Central memory CD8-positive, alpha-beta T cell (primary cell): ENCODE measurements at places on chromosomes 4 and X.
A peak's percentile ranks its signal among the peaks of the same experiment; 100 is the strongest.

- DNase-seq, result no peak
Observed at GRCh38 chr4:89101256-89102161, 9.8 kb upstream of the TIGD2 start.

DNA sequence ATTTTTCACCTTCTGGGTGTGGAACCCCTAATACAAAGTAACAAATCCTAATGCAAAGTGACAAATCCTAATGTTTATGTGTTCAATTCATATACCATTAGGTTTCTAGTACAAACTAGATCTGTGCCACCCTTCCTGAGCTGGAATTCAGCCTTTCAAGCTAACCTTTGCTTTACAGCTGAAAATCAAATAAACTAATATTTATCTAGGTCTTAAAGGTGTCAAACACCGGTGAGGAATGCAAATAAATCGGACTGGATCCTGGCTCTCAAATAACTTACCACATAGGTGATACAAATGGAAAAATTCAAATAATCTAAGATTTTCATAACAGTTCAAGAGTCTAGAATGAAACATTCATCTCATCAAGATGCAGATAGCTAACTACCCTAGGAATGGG lies 11.6 kb downstream of the IRF2 start:
- DNase-seq, result no peak

GRCh38 chr4:41658163-41658562 lies 90.4 kb downstream of the PHOX2B start:
- DNase-seq, result no peak

DNA sequence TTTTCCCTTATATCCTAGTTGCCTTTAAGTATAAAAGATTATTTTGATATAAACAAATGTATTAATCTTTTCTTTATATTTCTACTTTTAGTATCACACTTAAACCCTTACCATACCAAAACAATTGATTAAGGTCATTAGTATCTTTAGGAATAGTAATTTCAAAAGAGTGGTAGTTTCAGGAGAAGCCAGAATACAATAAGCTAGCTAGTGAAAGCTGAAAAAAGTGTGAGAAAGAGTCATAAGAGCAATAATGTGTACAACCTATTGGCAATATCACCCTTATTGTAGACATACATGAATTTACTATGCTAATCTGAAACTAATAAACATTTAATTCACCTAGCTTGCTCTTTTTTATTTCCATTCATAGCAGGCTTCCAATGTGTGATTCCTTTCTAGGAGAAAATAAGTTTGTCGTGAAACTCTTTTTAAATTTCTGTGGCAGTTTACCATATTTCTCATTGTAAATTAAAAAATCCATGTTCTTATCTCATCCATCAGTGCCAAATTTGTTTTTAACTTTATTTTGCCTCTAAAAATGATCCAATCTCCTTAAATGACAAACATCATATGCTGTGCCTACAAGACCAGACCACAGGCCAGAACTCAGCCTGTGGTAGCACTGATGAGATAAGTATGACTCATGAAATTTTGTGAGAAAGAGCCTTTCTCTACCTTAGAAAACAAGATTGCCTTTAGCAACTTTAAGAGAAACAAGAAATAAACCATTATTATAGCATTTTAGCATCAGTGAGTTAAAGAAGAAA lies 8.1 kb downstream of the NEK1 start:
- no peak for DNase-seq

DNA sequence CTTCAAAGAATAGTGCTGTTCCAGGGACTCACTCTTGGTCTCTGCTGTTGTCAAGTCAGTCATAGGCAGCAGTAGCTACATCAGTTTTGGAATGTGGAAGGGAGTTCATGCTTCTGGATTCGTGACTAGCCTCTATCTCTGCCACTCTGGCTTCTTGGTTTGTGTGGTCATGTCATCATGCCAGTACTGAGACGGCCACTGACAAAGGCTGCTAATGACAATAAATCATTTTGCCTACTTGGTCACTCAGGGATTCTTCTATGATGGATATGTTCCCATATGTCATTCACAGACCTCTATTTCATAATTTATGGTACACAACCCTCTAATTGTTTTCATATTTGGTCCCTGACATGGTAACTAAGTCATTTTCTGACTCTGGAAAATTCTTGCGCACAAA lies 450.8 kb upstream of the BOD1L1 start:
- DNase-seq, result no peak

- DNase-seq, result no peak
Observed at GRCh38 chrX:23373129-23373804, 38.6 kb downstream of the PTCHD1 start.

GRCh38 chrX:121179972-121180371 lies 132.6 kb downstream of the GLUD2 start:
- DNase-seq, result no peak

- no peak for DNase-seq
Observed at GRCh38 chr4:20297783-20298182, 46.1 kb downstream of the SLIT2 start.

GRCh38 chr4:35649778-35650177 lies 594.5 kb downstream of the ARAP2 start:
- no peak for DNase-seq

DNA sequence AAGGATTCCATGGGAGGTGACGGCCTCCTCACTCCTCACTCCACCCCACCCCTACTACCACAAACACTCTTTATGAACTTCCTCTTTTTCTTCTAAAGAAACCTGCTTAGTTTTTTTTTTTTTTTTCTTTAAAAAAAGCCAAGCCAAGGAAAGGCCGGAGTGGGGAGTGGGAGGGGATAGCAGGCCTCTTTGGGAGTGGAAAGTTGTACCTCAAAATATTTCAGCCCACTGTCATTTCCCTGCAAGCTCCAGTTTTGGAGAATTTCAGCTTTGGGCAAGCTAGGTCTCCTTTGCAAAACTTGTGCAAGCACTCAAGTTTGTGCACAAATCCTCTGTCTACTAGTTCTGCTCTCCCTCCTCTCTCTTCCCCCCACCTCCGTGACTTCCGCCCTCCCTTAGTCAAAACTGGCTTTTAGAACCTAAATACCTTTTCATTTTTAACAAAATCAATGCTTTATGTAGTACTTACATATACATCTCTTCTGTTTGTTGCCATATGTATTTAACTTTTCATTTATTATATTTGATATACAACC lies 512 bp upstream of the ANTXR2 start:
- DNase-seq, result no peak

- DNase-seq, result no peak
Observed at GRCh38 chrX:149939655-149939904, 1.3 kb upstream of the EOLA2 start.

DNA sequence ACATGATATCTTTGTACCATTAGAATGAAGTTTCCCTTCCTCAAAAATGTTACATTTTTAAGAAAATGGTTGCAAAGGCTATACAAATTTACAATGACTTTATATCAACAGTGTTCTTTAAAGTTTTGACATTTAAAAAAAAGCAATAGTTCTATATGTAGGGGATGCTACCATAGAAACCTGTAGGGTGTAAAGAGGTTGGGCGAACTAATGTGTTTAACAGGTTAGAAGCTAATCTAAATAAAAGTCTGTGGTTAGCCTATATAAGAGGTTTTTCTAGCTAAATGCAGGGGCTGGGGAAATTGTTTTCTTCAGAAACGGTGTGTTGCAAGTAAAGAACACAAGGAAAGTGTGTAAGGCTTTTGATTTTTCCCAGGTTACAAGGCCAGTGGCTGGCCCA lies 73.3 kb downstream of the GBA3 start:
- no peak for DNase-seq

GRCh38 chrX:55014897-55015299 lies 14.7 kb downstream of the APEX2 start:
- DNase-seq, result no peak

DNA sequence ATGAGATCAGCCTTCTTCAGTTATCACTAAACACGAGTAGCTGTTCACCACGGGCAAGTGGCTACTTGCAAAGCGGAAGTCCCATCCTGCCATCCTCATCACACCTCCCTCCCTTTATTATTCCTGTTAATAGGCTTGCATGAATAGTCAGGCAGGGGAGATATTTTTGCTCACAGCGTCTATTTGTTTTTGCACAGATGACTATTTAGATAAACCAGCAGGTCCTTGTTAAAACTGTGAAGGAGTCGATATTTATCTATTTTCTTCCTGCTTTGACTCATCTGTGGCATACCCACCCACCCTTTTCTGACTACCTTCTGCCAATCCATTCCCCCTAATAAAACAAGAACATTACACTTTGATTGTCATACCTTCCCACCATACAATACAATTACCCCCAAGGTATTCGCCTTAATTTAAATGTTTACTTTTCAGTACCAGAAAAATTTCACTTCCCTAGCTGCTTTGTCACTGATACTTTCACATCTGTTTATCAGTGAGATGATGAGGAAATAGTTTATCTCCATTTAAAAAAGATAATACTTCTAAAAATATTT lies 96.6 kb upstream of the BANK1 start:
- DNase-seq, result no peak

GRCh38 chr4:74624351-74625151 lies 169.8 kb downstream of the BTC start:
- DNase-seq, result no peak

- no peak for DNase-seq
Observed at GRCh38 chr4:108111781-108112180, 57.0 kb downstream of the LEF1 start.

DNA sequence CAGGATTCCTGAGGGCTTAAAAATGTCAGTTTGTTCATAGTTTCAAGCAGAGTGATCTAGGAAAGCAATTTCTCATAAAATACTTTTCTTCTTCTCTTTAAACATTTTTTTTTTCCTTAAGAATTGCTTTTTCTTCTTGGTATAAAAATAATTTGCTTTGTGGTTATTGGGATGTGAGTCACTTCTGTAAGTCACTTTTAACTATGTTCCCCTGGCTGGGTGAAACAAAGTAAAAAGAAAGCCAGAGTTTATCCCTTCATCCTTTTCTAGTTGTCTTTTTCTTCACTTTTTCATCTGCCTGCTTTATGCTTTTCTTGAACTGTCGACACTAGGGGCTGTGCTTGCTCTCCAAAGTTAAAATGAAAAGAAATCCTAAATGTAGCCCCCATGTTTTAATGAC lies 33.5 kb downstream of the ARSJ start:
- no peak for DNase-seq

- DNase-seq, result no peak
Observed at GRCh38 chrX:20500171-20500865, 233.6 kb upstream of the RPS6KA3 start.

DNA sequence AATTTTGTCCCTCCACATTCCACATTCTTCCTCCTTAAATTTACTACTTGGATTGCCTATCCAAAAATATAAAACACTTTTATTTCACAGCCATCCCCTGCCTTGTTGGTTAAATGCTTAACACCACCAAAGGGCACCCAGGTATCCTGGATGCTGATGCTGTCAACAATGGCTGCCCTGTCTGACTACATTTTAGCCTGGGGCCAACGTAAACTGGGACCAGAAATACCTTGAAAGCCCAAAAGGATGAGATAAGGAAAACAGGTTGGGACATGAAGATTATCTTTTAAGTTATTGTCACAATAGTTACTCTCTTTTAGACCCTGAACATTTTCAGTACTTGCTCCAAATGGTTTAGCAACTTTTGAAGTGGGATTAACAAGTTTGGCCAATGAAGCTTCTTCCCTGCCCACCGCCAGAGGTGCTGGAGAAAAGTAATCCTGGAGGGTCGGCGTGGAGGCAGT lies 775 bp upstream of the YIPF6 start:
- no peak for DNase-seq

DNA sequence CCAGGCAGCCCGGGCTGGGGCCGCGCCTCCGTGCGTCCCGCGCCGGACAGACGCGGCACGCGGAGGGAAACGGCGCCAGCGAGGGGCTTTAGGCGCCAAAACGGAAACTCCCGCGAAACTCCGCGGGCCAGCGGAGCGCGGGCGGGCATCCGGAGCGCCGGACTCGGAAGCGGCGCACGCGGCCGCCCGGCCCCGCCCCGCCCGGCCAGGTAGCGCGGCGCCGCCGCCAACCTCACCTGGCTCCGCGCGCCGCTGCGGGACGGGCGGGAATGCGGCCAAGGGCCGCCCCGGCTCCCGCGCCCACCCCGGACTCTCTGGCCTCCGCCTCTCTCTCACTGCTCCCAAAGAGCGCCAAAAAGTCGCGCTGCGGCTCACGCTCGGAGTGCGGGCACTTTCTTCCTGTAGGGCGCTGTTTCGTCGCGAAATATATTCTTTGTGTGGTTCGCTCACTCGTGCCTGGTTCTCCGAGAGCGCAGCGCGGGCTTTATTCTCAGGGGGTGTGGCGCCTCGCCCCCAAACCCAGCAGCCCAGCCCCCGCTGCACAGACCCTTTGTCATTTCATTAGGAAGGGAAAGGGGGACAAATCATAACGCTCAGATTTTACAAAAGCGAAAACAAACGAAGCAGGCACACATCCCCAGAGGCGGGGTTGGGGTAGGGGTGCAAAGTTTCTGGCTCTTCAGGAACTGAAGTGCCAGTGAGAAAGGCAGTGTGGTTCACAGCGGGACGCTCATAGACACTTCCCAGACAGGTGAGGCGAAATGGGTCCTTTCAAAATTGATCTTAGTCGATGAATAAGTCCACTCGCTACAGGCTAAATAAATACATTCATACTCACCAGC lies 961 bp upstream of the MBNL3 start:
- DNase-seq, result peak; percentile 28

DNA sequence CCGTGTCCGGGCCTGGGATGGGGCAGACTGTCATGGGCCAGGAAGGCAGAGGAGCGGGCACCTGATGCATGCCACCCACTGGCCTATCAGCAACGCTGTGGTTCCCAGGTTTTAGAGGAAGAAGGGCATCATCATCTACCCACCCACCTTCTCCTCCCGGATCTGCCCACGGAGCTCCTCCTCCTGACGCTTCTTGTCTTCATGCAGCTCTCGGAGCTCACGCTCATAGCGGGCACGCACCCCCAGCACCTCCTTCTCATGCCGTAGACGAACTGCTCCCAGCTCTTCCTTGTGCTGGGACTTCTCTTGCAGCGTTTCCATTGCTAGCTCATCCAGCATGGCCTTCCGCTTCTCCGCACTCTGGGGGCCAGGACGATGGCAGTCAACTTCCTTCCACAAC lies 11.4 kb upstream of the KCND1 start:
- no peak for DNase-seq

GRCh38 chrX:136780241-136780640 lies 491 bp downstream of the ARHGEF6 start:
- DNase-seq, result no peak

- DNase-seq, result no peak
Observed at GRCh38 chr4:123937581-123937980, 541.0 kb downstream of the SPRY1 start.

- DNase-seq, result no peak
Observed at GRCh38 chr4:81471298-81471587, 464 bp downstream of the RASGEF1B start.

- DNase-seq, result no peak
Observed at GRCh38 chrX:142861557-142861956, 164.2 kb upstream of the SPANXN4 start.

- no peak for DNase-seq
Observed at GRCh38 chr4:159765382-159765781, 662.5 kb downstream of the RAPGEF2 start.

GRCh38 chr4:31275906-31276305 lies 555.7 kb downstream of the PCDH7 start:
- DNase-seq, result no peak
